IMR-90 (cell line): ENCODE measurements at places on chromosomes 6 and 20. TPM values are rescaled to one million over a fixed set of nuclear protein-coding genes. Genes with fewer than 3 reads are reported as not detected.

The RAB32 gene
- 104 and 108 TPM in 2 replicates for total RNA-seq

The RALGAPB gene
- total RNA-seq, result 30.3 and 32.8 TPM in 2 replicates

The RNF39 gene
- total RNA-seq, result not detected in 2 replicates

The LY6G5C gene
- total RNA-seq, result 0.18 TPM in 1 of 2 replicates, not detected in the other
